Stimulated activated CD4-positive, alpha-beta T cell treated with anti-CD3 and anti-CD28 coated beads, Interleukin-1b, Interleukin-23, amount 100 ng/mL, for 24 hours (primary cell): ENCODE measurements at places on chromosomes 6 and 20.

- DNase-seq, result no peak
These were observed 39.7 kb upstream of the PTCHD4 start for GRCh38 chr6:48150701-48151100.

DNA sequence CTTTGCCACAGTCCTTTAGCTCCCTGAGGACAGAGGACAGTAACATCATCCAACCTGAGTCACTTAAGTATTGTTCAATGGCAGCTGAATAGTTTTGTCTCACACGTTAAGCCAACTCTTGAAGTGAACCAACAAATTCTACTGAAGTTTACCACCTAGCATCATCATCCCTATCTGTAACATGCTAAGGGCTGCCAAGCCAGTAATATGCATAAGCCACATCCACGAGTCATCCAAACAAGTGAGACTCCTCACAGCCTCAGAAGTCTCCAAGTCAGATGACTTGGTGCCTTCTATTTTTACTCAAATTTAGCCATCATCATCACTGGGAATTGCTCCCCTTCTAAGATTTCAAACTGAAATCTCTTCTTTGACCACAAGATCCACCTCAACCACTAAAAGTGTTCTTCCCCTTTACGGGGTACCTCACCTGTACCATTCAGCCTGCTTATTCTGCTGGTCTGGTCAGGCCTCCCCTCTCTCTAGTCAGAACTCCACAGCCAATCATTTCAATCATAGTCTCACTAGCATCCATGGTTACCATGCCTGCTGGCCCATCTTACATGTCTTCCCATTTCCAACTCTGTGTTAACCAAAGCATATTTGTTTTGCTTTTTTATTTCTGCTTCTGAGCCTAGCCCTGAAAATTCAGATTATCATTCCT is 73.7 kb downstream of the DTNBP1 start:
- no peak for DNase-seq

GRCh38 chr20:2103461-2104153 is 2.0 kb downstream of the STK35 start:
- DNase-seq, result no peak

GRCh38 chr6:18215436-18215835 is 48.9 kb downstream of the DEK start:
- no peak for DNase-seq

DNA sequence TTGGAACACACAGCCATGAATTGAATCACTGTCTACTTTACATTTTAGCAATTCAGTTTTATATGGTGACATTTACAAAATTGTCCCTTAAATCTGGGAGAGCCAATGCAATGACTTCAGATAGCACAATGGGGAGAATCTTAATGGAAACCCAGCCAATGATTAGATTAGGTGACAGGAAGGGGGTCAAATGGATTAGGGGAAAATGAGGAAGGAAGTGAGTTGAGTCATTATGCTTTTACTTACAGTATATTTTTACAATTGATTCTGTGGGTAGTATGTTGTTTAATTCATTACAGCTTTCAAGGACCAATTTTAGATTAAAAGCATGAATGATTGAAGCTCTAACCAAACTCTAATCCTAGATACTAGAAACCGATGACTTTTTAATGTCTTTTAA is 229.8 kb downstream of the SOX4 start:
- no peak for DNase-seq

DNA sequence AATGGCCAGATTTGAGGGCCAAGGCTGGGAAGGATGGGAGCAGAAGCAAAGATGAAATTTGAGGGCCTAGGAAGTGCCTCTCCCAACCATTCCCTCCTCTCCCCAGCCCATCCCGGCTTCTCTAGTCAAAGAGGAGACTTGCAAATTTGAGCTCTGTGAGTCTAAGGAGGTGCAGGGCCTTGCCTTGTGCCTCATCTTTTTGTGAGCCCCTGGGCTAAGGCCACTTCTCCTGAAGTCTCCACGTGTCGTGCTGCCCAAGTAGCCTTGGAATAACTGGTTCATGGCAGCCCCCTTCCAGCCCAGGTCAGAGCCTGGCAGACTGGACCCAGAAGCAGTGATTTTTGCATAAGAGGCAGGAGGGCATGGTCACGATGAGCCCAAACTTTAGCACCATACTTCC is 6.7 kb downstream of the PTGIS start:
- no peak for DNase-seq

DNA sequence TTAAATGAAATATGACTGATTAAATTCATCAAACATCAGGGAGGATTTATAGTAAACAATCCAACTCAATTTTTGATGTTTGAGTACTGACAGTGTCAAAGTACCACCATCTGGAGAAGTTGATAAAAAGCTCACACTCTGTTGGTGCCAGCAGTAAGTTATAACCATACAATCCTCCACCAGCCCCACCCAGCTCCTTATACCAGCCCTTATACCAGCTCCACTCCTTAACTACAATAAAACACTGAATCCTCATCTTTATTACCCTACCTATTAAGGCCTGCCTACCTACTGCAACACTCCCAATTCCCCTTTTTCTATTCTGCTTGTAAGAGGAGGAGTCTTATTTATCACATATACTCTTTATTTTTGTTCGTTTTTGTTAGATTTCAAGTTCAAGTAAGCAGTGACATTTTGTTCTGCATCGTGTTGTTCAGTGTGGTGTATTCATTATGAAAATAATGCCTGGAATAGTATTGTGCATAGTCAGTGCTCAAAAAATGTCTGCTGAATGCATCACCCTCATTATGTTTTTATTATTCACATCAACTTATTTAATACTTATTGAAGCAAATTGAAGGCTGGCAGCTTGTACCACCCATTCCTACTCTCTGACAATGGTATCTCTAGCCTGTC is 954.7 kb upstream of the ADGRB3 start:
- DNase-seq, result no peak
